ENCODE measurements at places on chromosomes 16 and 17.

DNA sequence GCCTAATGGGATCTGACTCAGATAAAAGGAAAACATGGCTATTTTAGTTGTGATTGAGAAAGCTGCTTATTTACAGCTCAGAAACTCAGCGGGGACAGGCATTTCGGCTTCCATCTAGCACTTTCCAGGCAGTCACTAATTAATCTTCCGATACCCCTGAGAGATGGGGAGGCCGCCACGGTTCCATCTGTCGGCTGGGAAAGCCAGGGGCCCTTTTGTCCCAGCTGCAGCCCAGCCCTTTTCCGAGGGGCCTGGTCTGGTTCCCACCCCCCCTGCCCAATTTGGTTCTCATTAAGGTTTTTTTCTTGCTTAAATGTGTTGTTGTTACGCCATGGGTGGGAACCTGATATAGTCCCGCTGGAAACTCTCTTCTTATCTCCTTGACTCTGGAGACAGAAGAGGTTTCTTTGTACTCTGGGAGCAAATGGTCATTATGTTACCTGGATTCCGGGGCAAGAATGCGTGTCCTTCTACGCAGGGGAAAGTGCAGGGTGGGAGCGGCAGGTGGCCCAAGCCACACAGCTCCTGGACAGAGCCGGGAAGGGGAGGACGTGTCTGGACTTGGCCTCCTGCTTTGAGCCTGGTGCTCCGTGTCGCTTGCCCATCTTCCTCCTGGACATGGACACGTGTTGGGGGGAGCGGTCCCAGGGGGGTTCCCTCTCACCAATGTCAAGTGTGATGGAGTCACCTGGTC is 50.9 kb upstream of the GSE1 start:
- no peak for DNase-seq

- no peak for DNase-seq
These were observed 816 bp downstream of the HSBP1 start for GRCh38 chr16:83808573-83809014.

DNA sequence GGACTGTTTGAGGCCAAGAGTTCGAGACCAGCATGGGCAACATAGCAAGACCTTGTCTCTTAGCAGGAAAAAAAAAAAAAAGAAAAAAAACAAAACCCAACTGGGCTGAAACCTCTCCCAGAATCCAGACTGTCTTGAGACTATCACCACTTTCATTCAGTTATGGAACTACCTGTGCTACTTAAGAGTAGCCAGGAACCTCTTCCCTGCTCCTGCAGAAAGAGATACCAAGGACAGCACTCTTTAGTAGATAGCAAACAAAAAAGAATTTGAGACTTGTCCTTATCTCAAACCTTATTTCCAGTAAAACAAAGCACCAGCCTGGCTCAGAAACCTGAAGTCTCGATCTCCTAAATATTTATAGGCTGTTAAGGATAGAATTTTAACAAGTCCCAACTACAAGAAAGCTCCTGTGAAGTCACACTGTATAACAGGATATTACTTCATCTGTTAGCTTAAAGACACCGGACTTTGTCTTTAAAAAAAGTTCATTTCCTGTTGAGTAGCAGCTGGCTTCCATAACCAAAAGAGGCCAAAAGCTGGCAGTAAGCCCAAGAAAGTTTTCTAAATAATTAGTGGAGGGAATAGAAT is 5.1 kb downstream of the CDR2 start:
- peak; percentile 30 for DNase-seq

DNA sequence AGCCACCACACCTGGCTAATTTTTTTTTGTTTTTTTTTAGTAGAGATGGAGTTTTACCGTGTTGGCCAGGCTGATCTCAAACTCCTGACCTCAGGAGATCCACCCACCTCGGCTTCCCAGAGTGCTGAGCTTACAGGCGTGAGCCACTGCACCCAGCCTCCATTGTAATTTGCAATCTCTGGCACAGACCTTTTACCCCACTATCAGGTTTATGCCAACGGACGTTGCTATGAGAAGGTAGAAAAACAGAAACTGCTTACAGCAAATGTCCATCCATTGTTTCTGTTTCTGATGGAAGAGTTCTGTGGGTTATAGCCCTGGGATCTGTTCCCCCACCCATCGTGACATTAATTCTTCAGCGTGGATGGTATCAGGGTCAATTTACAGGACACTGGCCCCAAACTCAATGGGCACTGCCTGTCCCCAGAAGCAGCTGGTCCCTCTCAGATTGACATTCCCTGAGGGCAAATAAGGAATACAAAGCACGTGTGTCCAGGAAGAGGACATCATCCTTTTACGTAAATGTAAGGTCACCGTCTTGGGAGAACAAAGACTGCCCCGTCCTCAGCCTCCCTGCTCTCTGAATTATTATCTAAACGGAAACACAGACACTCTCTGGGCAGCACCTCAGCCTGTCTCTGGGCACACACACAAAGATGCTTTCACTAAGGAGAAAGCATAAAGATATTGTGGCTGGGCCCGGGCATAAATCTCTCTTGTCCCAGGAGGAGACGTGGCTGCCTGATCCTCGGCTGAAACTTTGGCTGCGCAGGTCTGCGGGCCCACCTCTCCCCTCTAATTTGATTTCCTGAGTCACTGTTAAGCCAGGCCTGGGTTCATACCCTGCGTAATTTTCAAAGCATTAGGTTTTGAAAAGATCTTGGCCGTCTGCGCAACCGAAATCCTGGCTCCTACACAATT is 5.2 kb downstream of the KCNG4 start:
- no peak for DNase-seq

- no peak for DNase-seq
These were observed 400.9 kb upstream of the CDH5 start for GRCh38 chr16:65965628-65966027.

GRCh38 chr17:34382621-34383124 is 19.6 kb upstream of the CCL1 start:
- no peak for DNase-seq

GRCh38 chr17:58032691-58033415 is 25.8 kb upstream of the SRSF1 start:
- no peak for DNase-seq

GRCh38 chr16:78866521-78866920 is 734.0 kb downstream of the MAF start:
- DNase-seq: no peak

- no peak for DNase-seq
These were observed 38.4 kb downstream of the CENPV start for GRCh38 chr17:16314859-16315258.

DNA sequence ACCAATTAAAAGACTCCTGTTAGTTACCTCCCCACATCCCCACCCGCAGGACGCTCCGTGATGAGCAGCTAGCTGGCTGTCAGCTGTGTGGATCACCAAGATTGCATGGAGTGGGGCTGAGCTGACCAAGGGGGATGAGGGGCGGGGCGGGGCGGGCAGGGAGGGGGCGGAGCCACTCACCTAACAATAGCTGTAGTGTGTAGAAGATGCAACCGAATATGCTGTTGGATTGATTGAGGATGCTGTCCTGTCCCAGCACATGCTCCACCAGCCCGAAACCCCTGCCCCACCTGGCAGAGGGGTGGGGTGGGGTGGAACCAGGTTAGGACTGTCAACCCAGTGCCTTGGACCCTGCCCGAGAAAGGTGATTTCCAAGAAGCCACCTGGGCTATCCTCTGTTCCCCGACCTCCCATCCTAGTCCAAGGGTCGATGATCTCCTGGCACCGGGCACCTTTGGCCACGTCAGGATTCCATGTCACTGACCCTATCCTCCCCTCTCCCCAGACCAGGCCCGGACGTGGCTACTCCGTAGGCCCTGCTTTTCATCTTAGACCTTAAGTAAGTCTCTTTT is 1.4 kb downstream of the VKORC1 start:
- peak; percentile 50 for DNase-seq

DNA sequence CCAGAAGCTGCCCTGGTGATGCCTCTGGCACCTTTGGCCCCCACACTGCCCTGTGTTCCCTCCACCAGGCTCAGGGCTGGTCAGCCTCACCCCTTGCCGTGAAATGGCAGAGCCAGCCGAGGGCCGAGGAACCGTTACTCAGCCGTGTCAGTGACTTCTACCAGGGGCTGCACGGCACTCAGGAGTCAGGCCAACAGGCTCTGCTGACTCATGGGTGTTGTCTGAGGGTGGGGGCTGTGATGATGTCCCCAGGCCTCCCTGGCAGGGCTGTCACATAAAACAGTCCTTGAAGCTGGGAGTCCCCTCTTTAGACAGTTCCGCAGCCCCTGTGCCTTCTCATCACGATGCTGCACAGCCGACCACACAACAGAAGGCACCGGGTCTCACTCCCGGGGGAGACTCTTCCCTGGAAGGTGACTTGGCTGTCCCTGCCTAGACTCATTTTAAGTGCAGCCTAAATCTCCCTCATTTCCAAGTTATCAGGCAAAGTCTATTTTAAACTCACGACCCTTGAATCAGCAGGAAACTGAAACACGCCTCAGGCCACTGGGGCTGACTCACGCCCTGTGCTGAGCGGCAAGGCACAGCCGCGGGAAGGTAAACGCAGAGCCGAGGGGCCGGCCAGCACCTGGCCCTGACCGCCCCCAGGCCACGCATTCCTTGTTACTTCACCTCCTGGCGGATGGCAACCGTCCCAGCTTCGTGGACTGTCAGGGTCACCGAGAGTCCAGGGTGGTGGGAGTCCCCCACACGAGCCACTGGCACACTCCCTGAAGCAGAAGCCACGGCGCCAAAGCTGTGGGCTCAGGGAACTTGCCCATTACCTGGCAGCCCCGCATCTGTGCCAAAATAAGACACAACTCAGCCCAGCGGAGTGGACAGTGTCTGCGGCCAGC is 102.6 kb downstream of the ZNF778 start:
- DNase-seq: peak; percentile 91

DNA sequence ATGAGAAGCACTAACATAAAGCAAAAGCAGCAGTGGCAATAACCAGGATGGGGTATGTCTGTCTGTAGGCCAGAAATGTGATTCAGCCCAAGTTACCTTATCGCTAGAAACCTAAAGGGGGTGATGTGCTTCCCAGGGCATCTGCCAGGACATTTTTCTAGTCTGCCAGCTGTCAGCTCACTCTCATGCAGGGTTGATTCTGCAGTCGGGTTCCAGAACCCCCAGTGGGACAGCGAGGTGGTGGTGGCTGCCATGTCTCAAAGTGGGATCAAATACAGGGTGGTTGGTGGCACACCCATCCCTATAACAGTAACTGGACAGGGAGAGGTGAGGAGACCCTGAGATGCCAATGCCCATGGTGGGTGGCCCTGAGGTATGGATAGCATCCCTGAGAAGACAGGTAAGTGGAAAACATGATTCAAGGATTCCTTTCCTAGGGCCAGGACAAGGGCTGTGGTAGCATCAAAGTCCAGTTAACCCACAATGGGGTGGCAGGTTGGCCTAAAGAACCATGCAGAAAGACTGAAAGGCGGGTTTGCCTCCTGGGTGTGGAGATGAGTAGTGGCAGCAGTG is 84.3 kb downstream of the TNFRSF13B start:
- DNase-seq: no peak

DNA sequence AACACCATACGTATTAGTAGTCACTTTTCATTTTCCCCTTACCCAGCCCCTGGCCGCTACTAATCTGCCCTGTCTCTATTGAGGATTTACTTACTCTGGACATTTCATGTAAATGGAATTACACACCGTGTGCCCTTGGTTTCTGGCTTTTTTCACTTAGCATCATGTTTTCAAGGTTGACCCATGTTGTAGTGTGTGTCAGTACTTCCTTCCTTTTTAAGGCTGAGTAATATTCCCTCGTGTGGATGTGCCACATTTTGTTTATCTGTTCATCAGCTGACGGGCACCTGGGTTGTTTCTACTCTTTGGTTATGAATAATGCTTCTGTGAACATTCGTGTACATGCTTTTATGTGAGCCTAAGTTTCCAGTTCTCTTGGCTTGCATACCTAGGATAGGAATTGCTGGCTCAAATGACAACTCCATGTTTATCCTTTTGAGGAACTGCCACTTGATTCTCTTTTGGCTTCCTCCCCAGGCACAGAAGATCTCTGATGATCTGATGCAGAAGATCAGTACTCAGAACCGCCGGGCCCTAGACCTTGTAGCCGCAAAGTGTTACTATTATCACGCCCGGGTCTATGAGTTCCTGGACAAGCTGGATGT is 7.7 kb downstream of the PSMD3 start:
- DNase-seq: no peak

DNA sequence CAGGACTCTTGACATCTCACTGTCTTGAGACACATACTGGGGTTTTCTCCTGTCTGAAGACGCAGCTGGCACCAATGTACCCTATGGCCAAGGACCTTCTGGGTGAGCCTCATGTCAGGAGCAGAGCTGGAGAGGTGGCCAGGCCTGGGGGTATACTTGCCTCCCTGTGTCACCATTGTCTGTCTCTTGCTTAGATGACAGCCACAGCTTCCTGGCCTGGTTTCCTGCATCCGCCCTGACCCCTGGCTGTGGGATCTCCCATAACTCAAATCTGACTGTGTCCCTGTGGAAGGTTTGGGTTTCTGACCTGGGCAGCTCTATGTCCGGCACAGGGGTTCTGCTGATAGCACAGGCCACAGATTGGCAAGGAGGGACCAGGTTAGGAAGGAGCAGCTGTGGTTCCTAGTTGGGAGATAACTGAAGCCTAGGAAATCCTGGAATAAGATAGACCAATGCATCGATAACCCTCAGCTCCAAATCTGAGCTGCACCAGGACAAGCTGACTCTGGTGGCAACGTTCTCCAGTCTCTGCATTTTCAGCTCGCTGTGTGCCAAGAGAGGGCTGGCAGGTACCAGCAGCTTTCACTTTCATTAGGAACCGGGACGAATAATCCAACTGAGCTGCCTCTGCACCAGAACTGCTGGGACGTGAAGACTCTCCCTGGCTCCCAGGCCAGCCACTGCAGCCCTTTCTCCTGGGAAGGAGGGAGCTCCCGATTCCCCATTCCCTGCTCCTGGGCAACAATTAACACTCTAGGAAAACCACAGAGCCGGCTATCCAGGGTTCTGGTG is 5.0 kb downstream of the DEXI start:
- DNase-seq: no peak

- no peak for DNase-seq
These were observed 32.6 kb upstream of the CORO6 start for GRCh38 chr17:29655323-29655722.

- DNase-seq: no peak
These were observed 16.5 kb downstream of the TMEM98 start for GRCh38 chr17:32944248-32945020.

- no peak for DNase-seq
These were observed 166.2 kb downstream of the XYLT1 start for GRCh38 chr16:17304491-17305119.

DNA sequence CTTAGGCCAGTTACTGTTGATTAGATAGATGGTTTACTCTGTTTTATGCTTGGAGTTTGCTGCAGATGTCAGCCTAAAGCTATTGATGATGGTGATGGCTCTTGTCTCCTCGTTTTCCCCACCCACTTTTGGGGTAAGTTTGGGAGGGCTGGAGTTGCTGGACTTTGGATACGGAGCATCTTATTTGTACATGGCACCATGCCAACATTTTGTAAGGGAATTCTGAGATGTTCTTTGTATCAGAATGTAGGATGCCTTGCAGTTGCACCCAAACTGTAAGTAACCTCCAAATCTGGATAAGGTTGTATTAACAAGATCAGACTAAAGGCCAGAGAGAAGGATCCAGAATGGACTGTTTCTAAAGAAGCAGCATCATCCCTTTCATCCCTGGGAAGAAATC is 551.9 kb upstream of the ZFHX3 start:
- no peak for DNase-seq

Data from MCF 10A (cell line).